ENCODE measurements at places on chromosomes 3 and 15.

- peak; percentile 40 for DNase-seq
Measured at GRCh38 chr3:15284121-15284889, 48.1 kb downstream of the SH3BP5 start.

GRCh38 chr15:56767315-56767714 is 34.0 kb upstream of the ZNF280D start:
- DNase-seq: no peak

GRCh38 chr3:14125193-14126016 is 553 bp downstream of the TMEM43 start:
- no peak for DNase-seq

GRCh38 chr3:141485641-141486495 is 959 bp upstream of the RASA2 start:
- DNase-seq: no peak

GRCh38 chr15:53458736-53459135 is 300.7 kb downstream of the WDR72 start:
- DNase-seq: no peak

Measured in NCI-H187 (cell line).